Fibroblast of skin of back (primary cell): ENCODE measurements at places on chromosomes 5 and 9.

- peak; percentile 61 for DNase-seq
These were observed 32.0 kb downstream of the SAR1B start for GRCh38 chr5:134600600-134600999.

DNA sequence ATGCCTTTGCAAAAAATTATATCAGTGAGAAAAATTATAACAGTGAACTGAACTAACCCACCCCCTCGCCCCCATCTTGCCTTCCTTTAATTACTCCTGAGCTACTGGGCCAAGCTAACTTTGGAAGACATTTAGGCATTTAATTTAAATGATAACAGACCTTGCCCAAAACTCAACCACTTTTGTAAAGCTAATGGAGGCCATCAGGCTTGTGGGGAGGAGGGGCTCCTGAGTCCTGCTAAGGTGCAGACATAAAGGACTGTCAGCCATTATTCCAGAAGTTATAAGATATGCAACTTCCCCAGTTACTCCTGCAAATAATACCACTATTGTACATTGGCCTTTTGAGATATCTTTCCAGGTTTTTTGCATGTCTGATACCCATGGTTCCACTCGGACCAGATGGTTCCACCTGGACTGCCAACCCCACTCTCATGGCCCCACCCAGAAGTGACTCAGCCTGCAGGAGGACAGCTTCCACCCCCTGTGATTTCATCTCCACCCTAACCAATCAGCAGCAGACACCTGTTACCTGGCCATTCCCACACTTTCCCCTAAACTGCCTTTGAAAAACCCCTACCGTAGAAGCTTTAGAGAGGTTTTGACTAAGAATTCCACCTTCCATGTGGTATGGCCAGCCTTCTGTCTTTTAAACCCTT, 805.4 kb upstream of the CDH6 start:
- no peak for DNase-seq

DNA sequence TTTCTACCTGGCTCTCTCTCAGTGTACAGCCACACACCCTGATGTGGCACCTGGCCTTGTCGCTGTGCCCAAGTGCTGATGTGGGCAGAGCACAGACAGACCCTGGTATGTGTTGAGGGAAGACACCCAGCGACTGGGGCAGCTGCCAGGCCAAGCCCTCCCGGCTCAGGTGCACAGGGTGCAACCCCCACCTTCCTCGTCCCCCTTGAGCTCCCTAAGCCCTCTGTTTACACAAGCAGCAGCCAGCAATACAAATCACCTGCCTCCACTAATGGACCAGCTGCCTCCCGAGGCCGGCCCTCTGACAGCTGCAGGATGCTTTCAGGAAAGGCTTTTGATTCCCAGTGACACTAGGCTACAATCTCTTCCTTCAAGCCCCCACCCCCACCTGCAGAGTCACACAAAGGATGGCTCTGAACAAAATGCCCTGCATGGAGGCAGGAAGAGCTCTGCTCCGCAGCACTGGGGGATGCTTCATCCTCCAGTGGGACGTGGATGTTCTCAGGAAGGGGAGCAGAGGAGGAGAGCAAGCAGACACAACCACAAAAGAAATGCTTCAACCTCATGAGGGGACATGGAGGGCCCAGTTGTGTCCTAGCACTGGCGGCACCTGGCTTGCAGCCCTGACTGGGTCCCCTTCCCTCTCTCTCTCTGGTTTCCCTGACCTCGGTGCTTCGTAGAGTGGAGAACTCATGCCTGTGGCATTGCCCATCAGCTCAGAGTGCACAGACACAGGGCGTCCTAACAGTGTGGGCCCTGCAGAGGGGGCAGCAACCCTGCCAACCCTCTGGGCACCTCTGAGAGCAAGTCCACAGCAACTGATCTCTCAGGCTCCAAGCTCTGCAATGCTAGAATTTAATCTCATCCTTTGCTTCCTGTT, 140.8 kb downstream of the BARX1 start:
- no peak for DNase-seq

GRCh38 chr5:172771439-172772111, 580 bp upstream of the DUSP1 start:
- peak; percentile 69 for DNase-seq

DNA sequence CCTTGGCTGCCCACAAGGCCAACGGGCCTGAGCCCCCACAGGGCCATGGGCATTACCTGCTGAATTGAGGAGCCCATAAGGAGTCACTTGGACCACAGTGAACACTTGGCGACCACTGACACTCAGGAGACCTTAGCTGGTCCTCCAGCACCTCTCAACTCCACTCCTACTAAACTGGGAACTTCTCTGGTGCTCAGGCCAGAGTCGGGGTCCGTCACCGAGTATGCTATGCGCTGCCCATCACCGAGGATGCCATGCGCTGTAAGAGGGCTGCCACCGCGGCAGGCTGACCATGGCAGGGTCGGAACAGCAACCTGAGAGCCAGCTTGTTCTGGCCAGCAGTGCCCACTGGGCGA, 600 bp upstream of the SQSTM1 start:
- no peak for DNase-seq

DNA sequence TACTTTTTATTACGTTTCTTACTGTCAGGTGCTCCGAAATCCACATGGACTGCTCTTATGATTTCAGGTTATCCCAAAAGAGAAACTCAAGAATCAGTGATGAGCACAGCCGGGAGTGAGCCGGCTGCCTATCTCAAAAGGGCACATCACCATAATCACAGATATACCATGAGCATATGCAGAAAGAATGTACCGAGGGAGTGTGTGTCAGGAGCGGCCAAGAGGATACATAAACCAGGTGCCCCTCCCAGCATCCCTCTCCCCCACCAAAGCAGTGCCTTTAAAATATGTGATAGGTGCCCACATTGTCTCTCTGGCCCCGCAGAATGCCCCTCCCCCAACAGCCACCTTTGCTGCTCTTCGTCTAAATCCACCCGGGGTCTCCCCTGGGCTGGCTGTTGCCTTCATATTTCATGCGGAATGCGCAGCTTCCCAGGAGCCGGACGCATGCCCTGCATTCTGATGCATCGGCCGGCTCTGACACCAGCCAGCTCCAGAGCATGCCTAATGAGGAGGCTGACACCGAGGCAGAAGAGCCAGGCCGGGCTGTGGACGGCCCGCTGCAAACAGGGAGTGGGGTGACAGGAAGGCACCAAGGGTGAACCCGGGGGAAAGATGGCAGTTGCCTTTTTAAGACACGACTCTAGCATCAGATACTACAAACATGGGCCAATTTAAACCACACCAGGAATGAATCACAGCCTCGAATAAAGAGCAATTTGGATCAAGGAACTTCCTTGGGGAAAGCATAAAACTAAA, 652.3 kb downstream of the BNC2 start:
- no peak for DNase-seq

DNA sequence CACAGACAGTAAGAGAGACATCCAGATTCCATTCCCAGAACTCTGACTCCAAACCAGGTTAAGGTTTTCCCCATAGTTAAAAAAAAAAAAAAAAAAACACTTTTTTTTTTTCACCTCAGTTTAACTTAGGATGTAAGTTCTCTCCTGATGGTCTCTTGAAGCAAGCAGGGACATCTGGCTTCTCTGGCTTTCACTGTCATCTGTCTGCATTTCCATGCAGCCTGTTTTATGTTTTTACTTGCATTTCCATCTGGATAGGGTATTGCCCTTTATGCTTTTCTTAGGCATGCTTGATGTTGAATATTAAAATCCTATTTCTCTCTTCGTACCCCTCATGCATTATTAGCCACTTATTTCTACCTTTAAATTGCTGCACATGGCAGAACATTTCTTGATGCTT, 135.3 kb upstream of the WWC1 start:
- DNase-seq, result no peak

DNA sequence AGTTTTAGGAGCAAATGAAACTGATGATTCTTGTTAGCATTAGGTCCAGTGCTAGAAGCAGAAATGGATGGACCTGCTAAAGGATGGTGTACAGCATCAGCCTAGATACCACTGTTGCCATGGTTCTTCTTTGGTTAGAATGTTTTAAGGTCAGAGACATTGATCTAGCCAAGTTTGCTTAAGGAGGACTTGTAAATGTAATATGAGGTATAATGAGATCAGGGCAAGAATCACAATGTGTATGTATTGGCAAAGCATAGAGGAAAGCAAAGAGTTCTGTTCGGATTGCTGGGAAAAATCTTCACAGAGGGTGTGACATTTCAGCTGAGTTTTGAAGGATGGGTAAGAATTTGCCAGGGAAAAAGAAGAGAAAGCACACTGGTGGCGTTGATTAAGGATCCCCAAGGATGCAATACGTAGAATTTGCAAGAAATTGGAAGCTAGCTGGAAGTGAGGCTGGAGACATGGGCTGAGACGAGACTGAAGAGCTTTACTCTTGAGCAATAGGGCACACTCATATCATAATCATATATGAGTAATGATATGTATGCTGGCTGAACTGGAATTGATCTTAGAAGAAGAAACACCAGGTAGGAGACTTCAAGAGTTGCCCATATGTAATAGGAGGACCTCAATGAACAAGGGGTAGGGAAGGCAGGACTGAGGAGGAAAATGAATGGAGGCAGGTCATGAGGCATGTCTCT, 102.0 kb downstream of the ZNF462 start:
- DNase-seq, result no peak

- DNase-seq, result no peak
These were observed 609.9 kb upstream of the ACO1 start for GRCh38 chr9:31774571-31774970.

DNA sequence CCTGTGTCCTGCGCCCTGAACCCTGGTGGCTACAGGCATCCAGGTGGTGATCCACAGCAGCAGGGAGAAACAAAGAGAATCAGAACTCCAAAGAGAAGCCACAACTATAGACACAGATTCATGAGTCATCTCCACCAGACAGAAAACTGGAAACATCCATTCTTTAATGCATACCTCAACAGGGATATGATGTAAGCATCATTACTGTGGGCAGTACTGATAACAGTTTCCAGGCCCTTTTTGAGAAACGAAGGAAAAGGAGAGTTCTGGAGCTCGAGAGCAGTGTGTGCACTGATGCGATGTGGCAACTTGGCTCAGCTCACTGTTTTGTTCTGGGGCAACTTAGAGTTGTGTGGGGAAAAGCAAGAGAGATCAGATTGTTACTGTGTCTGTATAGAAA, 215.6 kb upstream of the ADAMTS16 start:
- no peak for DNase-seq

GRCh38 chr5:18967637-18968036, 1020.4 kb downstream of the CDH18 start:
- no peak for DNase-seq

DNA sequence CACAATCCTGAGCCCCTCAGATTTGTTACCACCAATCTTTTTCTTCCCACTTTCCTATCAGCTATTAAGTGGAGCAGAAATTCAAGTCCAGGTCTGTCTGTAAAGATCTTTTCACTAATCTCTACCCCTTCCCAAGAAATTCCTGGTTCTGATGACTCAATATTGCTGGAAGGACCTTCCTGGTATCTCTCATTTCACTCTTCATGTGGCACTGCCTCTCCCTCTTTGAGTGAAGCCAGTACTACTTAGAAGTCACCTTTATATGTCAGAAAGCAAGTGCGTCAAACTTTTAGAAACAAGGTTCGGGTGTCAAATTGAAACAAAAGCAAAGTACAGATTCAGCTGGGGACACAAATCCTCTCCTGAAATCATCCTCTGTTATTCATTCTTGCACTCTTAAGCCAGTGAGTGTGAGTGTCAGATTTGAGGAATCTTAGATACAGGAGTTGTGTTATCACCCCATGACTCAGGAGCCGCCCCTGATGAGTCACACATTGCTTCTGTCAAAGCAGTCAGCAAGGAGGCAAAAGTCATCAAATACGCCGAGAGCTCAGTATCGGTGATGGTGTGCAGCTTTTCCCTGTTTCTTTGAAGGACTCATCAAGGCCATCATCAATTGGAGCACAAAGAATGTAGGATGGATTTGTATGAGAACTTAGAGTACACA, 313.0 kb downstream of the CETN3 start:
- peak; percentile 92 for DNase-seq

DNA sequence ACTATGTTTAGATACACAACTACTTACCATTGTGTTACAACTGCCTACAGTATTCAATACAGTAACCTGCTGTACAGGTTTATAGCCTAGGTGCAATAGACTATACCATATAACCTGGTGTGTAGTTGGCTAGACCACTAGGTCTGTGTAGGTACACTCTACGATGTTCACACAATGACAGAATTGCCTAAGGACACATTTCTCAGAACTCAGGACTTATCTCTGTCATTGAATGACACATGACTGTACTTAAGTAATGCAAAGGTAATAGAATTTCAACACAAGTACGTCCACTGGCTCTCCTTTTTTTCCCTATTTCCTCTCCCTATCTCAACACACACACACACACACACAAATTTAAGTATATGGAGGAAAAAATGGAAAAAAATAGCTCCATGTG, 385.6 kb downstream of the CTNND2 start:
- DNase-seq, result no peak

GRCh38 chr5:16461782-16462181, 3.8 kb downstream of the ZNF622 start:
- peak; percentile 69 for DNase-seq

GRCh38 chr5:122312591-122313406, 762 bp downstream of the SNCAIP start:
- DNase-seq, result peak; percentile 36

GRCh38 chr5:140242890-140243585, 59.9 kb downstream of the PFDN1 start:
- DNase-seq, result no peak

DNA sequence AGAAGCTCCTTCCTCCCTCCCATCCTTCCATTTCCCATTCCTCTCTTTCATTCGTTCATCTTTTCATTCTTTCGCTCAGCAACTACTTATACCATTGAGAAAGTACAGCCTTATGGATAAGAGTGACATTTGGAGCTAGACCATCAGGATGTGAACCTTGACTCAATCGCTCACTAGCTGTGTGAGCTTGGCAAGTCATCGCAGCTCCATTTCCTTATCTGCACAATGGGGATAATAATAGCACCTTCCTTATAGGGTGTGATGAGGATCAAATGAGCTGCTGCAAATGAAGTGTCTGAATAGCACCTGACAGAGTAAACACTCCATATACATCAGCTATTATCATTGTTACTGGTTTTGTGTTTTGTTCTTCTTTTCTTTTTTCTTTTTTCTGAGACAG, 28.1 kb upstream of the SYNPO start:
- DNase-seq, result no peak

DNA sequence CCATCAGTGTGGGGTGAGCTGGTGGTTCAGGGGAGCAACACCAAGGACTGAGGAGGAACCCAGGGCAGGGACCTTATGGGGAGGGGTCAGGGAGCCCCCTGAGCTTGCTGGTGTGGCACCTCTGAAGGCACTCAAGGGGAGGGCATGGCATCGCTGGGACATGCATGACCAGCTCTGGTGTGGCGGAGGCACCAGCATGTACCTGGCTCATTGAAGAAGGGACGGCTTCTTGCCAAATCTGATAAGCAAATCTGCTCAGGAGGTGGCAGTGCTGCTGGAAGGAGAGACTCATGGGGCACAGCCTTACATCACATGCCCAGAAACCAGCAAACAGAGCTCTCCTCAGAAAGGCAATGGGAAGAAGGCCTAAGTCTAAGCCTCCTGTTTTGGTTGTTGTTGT, 421.8 kb downstream of the SEMA5A start:
- no peak for DNase-seq

GRCh38 chr5:95770830-95771708, 39.9 kb downstream of the RHOBTB3 start:
- DNase-seq, result no peak

GRCh38 chr9:121240472-121241135, 27.4 kb upstream of the GSN start:
- no peak for DNase-seq

- DNase-seq, result peak; percentile 16
These were observed 556.6 kb upstream of the TUSC1 start for GRCh38 chr9:26234865-26235264.
